Psoas muscle (tissue), 8 donors: ENCODE measurements at places on chromosomes 3 and 15. TPM values are rescaled to one million over a fixed set of nuclear protein-coding genes. Genes with fewer than 3 reads are reported as not detected.

- DNase-seq = no peak
These were observed 486 bp downstream of the CDIN1 start for GRCh38 chr15:36579792-36580431.

WDR53 gene
- polyA plus RNA-seq = 18.9 TPM

- DNase-seq = no peak
These were observed 32.6 kb downstream of the GALNT15 start for GRCh38 chr3:16207031-16207430.

GRCh38 chr3:101148001-101148400, 154.8 kb upstream of the ABI3BP start:
- DNase-seq = no peak

LYZL4 gene
- not detected for polyA plus RNA-seq

C3orf62 gene
- polyA plus RNA-seq = 2.8 TPM

FBLN2 gene
- polyA plus RNA-seq = 12.8 TPM

- no peak for DNase-seq
These were observed 312.0 kb upstream of the CCDC54 start for GRCh38 chr3:107065094-107065861.

DNA sequence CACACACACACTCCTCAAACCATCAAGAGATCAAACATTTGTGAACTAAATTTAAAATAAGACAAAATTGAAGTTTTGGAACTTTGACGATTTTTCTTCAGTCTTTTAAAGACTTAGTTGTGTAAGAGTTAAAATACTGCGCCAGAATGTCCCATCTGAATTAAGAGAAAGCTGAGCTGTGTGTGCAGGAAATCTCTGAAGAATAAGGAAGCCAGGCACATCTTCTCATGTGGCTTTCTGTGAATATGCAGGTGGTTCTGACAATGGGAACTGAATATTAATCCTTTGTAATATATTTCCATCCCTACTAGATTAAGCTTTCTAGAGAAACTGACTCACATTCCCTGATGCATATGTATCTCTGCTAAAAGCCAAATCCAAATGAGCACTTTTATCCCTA, 60.1 kb upstream of the ICE2 start:
- DNase-seq = no peak

DNA sequence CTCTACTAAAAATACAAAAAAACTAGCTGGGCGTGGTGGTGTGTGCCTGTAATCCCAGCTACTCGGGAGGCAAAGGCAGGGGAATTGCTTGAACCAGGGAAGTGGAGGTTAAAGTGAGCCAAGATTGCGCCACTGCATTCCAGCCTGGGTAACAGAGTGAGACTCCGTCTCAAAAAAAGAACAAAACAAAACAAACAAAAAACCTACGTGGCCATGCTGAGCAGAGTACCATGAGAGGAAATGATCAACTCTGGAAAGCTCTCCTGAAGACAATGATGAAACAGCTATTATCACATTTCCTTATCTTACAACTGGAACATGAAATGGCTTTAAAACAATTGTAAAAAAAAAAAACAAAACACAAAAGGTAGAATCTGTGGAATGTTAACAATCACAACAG, 75.2 kb downstream of the CHSY1 start:
- no peak for DNase-seq

CELF6 gene
- 0.15 TPM for polyA plus RNA-seq

- DNase-seq = no peak
These were observed 8.1 kb downstream of the B2M start for GRCh38 chr15:44719293-44719999.
